ENCODE measurements at places on chromosomes 7 and 10.

- no peak for DNase-seq
Measured at GRCh38 chr7:130959743-130960207, 225.8 kb upstream of the KLF14 start.

DNA sequence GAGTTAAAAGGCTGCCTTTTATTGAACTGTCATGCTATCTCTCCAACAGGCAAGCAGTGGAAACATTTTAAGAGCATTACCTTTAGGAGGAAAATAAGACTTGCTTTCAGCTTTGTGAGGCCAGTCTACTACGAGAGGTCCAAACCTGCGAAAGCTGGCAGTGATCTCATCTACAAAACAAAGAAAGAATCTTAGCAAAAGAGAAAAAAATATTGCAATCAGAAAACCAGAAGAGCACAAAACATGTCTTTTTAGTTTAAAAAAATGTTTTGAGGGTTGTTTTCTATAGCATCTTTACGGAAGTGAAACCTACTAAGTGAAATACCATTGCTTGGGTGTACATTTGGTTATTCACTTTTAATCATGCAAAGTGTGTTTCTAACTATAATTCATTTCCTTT is 147.9 kb downstream of the CPEB3 start:
- no peak for DNase-seq

DNA sequence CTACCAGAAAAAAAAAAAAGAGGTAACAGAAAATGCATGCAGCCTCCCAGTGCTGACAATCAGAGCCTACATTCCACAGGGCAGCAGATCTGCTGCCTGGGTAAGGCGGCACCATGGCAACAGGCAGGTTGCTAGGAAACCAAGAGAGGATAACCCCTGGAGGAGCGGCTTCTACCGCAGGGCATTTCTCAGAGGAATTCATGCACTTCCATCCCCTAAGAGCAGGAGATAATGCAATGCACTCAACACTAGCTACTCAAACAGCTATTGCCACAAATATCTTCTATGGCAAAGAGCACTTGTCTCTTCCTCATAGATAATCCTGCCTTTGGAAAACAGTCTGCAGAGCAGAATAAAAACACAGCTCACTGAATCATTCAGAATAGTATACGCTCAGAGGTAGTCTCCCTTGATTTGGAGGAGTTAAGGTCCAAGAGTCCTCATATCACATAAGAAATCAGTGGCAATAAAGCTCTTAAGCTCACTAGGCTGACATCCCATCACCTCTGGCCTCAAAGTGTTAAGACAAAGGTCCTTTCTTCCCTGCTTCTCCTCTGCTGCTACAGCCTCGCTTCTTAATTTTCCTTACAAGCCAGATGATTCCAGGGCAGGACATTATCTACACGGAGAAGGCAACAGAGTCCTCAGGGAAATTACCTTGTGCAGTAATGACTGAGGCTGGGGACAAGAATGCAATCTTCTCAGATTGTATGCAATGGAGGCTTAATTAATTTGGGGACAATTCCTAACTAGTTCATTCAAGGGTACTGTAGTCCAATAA is 10.7 kb downstream of the PSAP start:
- DNase-seq = peak; percentile 89

DNA sequence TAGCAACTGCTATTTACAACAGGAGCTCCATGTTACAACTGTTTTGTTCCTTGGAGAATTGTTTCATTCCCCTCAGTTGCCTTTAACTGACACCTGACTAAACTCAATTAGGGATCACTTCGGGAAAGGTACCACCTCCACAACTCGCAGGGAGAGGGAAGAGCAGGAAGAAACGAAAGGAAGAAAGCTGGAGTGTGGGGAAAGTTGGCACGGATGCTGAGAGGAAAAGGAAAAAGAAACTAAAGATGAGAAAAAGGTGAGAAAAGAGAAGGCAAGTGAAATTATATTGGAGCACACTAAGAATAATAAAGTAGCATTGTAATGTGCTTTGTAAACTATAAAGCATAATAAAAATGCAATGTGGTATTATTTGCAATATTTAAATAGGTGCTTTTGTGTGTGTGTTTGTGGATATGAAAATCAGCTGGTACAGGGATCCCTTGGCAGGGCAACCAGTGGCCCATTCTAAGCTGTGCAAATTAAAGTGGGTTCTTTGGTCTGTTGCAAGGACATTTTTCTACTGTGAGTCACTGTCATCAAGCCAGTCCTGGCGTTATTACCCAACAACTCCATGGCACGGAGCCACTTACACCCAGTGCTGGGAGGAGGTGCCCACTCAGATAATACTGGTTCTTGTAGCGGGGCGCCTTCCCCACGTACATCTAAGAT is 45.9 kb downstream of the HIPK2 start:
- peak; percentile 76 for DNase-seq

DNA sequence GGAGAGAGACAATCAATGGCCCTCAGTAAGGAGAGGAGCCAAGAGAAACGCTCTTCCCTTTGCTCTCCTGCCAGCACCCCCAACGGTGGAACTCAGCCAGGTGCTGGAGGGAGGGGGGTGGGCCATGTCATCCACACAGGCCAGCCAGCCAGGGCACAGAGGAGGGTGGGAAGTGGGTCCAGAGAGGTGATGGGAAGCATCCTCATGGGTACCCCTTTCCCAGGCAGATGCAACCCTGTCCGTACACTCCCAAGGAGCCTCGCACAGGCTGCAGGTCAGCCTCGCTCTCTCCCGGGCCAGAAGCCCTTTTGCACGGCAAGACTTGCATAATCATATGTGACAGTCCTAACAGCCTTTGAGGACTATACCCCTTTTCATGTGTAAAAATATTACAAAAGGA is 142.0 kb upstream of the NAMPT start:
- no peak for DNase-seq

DNA sequence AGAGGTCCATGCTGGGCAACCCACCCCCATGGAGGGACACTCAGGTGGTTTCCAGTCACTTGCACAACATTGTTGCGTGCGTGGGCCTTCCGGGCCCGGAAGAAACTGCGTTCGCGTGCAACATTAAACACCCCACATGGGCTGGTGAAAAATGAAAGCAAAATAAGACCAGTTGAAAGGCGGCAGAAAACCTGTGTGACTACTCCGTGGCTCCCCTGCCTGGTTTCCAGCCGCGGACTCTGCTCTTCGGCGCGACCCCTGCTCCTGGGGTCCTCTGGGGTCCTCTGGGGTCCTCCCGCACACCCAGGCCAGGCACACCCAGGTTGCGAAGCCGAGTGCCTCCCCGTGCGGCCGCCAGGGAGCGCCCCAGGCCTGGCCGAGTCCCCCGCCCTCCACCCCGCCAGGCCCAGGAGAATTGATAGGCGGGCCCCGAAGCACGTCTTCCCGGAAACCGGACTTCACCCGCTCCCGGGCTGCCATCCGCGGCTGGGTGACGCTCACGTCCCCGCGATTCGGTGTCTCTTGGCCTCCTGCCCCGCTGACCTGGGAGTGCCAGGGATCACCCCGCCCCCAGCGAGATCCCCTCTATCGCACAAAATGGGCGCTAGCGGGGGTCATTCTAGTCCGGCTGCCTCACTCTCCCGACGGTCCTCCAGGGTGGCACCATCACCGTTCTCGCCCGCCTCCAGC is 1.9 kb upstream of the SH2D4B start:
- DNase-seq = no peak

DNA sequence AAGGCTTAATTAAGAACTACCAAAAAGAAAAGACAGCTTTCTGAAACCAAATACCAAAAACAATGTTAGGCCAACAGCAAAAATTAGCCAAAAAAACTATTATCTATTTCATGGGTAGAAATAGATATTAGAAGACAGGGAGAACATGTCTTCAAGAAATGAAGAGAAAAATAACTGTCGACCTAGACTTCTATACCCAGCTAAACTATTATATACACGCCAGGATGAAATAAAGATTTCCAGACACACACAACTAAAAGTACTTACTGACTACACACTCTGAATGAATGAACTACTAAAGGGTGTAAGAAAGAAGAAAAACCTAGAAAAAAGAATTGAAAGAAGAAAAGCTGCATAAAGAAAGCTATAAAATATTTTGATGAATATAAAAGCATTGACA is 11.5 kb upstream of the CDHR3 start:
- no peak for DNase-seq

DNA sequence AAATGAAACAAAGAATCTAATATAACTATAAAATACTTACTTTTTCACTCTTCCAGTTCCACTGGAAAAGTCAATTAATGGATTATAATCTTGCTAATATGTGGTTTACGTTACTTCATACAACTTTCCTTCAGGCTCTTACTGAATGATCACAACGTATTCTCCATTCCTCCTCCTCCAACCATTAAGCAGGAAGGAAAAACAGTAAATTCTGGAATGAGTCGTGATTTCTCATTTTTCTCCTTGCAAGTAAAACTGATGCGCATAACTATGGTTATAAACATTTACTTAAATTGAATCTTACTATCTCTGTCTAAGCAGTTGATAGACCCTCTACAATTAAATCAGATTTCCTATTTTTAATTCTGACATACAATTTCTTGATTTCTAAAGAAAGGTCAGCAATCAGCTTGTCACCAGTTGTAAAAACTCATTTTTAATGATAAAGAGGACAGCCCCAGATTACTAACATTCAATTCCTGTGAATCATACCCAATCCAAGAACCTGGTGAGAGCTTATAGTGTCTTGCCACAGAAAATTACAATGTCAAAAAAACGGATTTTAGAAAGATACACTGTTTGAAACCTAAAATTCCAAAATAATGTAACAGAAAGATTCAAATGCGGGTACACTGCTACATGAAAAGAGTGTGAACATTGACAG is 64.3 kb downstream of the EZH2 start:
- peak; percentile 17 for DNase-seq

DNA sequence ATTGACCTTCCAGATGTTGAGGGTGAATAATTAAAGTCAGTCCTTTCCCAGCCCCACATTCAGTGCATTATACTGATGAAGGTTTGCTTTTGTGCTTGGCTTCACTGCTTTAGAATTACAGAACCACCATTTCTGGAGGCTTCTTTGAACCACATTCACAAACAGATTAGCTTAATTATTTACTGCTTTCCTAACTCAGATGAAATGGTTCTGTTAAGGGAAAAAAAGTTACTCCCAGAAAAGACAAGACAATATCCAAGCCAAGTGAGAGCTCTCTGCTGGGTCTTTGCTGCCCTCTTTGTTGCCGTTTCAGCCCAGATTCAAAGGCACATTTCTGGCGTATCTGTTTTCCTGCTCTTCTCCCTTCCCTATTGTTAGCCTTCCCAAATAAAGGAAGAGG is 188.9 kb downstream of the AHR start:
- DNase-seq = no peak

- no peak for DNase-seq
Measured at GRCh38 chr7:5294169-5294987, 11.6 kb downstream of the SLC29A4 start.

DNA sequence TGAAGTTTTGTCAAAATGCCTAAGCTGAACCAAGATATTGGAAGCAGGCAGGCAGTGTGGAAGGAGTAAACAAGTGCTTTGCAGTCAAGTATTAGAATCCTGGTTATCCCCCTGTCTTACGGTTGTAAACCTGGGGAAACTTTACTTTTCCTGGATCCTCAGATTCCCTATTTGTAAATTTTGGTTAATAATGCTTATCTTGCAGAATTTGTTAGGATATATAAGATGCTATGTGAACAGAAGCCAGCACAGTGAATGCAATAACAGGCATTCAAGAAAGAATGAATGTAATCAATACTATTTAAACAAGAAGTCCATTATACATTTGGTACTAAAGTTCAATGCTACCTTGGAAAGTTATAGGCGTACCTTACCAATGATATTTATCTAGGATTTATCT is 91.8 kb upstream of the STK17A start:
- no peak for DNase-seq

DNA sequence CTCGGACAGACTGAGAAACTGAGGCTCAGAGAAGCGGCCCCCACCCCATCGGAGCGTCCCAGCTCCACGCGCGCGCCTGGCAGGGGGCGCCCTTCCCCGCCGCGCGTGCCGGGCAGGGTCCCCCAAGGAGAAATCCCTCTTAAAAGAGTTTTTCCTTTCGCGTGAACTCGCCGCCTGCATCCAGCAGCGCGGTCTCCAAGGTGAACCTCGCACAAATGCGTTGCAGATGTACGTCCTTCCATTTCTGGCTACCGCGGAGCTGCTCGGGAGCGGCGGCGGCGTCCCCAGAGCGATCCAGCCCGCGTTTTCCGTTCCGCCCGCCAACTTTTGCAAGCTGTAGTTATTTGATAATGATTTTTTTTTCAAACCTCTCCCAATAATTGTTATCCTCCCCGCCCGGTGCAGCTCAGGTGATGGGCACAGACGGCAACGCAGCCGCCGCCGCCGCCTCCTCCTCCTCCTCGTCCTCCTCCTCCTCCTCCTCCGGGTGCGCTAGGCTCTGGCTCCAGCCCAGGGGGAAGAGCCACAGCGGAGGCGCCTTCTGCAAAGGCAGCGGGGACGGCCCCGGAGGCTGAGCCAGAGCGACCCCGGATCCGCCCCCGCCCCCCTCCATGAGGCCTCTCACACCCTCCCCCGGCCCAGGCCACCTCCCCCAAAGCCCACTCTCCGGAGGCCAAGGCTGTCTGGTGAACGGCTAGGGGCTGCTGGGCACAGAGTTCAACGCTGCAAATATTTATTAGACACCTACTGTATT is 74.0 kb upstream of the CUX1 start:
- DNase-seq = no peak

DNA sequence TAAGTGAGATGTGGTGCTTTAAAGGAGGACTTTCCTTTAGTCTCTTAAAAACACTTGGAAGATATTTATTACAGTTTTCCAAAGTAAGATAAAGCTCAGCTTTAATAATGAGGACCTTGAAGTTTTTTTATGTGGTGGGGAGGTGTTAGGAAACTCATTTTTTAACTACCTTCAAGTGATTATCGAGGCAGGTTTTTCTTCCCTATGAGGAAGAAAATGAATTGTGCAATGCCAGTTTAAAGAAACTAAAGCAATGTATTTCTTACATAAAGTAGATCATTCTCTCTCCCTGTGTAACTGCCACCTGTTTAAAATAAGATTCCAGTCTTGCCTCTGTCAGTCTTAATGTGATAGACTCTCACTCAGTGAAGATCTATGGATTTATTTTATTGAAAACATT is 27.9 kb downstream of the ZEB1 start:
- DNase-seq = no peak

- DNase-seq = no peak
Measured at GRCh38 chr7:66518151-66518691, 110.5 kb upstream of the KCTD7 start.

DNA sequence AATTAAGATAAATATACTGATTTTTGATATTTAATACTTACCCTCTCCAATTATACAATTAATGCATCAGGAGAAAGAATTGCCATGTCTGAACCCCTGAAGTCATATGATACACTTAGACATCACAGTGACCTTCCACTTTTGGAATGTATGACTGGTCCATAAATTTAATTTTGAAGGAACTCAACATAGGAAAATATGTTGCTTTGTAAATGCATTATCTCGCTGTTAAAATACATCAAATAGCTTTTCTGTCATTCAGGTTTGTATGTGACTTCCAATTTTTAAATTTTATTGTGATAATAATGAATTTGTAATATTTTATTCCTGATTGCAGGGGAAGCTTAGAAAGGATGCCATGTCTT is 631.9 kb upstream of the ANKRD30A start:
- no peak for DNase-seq

GRCh38 chr7:156148995-156149394 is 336.7 kb upstream of the SHH start:
- DNase-seq = no peak

GRCh38 chr10:6409971-6410643 is 170.0 kb downstream of the PRKCQ start:
- DNase-seq = no peak

Data from non-pigmented ciliary epithelial cell (primary cell).